Effector CD8-positive, alpha-beta T cell (primary cell): ENCODE measurements at places on chromosomes 7 and 10.

DNA sequence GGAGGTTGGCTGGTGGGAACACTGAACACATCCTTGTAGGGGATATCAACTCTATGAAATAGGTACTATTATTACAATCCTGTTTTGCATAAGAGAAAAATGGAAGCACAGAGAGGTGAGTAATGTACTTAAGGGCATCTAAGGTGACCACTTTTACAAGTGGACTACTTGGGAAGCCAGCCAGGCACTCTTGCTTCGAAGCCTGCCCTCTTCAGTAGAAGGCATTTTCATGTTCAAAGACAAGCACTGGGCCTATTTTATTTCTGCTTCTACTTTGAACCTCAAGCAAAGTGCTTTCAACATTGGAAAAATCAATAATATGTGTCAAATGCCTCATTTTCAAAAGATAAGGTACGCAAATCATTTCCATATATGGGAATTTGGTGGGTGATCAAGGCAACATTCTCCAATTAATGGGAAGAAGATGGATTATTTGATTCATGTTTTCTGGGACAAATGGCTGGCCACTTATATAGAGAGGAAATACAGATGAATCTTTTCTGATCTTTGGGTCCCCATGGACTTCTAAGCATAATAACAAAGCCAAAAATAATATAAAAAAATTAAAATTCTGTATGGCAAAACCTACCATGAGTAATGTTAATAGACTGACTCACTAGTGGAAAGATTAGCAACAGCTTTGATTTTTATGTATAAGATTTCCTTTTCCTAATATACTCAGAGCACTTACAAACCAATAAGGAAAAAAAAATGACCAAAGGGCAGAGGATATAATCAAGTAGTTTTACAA is 270.2 kb downstream of the FRMD4A start:
- no peak for DNase-seq

DNA sequence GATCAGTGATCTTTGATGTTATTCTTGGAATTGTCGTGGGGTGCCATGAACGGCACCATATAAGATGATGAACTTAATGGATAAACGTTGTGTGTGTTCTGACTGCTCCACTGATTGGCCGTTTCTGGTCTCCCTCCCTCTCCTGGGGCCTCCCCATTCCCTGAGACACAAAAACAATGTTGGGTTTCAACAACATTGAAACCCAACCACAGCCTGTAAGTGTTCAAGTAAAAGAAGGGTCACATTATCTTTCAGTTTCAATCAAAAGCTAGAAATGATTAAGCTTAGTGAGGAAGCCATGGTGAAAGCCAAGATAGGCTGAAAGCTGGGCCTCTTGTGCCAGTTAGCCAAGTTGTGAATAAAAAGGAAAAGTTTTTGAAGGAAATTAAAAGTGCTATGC is 19.5 kb downstream of the EN2 start:
- DNase-seq = no peak

DNA sequence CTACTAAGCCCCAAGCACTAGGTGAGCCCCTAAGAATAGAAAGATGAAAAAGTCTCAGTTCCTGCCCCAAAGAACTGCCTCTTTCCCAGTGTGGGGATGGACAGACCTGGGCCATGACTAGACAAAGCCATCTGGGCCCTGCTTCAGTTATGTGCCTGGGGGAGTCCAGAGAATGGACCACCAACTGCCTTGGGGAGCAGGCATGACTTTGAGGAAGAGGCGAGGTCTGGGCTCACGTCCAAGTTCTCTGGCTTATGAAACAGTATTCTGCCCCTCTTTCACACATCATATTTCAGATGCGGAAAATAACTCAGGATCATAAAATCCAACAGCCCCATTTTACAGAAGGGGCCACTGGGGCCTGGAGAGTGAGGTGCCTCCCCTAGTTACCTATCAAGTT is 80.3 kb downstream of the PLXNA4 start:
- no peak for DNase-seq

GRCh38 chr10:78798976-78799730 is 269.6 kb upstream of the ZMIZ1 start:
- no peak for DNase-seq

GRCh38 chr7:11952972-11953371 is 121.0 kb upstream of the THSD7A start:
- DNase-seq = no peak

GRCh38 chr10:89159761-89160160 is 47.4 kb downstream of the CH25H start:
- DNase-seq = no peak

GRCh38 chr10:94677691-94678090 is 5.8 kb upstream of the CYP2C18 start:
- DNase-seq = no peak

- DNase-seq = no peak
Measured at GRCh38 chr10:69337296-69338132, 59.2 kb downstream of the HK1 start.

DNA sequence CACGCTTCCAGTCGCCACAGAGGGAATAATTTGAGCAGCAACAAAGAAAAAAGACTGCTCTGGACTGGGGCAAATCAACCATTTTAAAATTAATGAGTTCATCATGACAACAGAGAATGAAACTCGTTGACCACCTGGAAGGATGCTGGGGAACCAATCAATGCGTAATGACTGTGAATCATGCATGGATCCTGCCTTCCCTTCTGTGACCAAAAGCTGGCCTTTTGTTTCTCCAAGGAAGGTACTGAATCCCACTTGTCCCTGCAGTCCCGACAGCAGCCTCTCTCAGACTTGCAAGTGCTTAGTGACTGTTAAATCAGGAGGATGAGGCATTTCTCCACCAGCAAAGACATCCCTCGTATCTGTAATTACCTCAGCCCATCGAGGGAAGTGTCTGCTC is 68.0 kb upstream of the TNS3 start:
- DNase-seq = no peak

DNA sequence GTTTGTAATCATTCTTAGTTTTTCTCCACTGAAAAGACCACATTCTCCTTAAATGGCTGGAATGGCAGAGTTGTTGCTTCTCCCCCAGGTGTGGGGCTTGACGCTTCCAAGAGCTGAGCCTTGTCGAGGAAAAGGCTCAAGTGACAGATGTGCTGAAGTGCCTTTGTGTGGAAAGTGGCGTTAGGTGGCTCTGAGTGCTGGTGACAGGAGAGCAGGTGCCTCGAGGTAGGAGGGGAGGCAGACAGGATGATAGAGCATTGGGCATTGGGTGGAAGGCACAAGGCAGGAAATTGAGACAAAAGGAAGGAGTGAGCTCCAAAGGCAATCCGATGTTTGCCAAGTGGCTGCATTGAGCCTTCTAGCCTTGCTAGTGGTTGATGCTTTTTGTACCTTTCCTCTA is 6.7 kb downstream of the KIAA1217 start:
- DNase-seq = no peak

DNA sequence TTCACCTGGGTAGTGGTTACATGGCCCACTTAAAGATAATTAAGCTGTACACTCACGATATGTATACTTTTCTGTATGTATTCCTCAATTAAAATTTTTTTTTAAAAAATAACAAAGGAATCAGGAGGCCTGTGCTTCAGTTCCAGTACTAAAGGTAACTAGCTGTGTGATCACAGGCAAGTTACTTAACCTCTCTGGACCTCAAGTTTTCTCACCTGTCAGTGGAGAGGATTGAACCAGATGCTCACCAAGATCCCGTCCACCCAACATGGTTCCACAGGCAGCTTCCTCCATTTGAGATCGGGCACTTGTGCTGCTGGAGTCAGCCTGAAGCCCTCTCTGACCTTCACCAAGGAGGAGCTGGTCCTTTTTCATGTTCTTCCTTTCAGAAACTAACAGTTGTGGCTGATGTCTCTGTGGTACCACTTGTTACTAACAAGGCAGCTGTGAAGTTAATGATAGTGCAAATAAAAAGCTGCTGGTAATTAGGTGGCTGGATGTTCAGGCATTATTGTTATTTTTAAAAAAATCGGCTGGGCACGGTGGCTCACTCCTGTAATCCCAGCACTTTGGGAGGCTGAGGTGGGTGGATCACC is 29.4 kb upstream of the SMNDC1 start:
- DNase-seq = no peak
